ENCODE measurements at places on chromosomes 12 and 14.

GRCh38 chr14:57656853-57657252, 163.2 kb upstream of the CCDC198 start:
- DNase-seq: peak; percentile 93

GRCh38 chr14:40004871-40005500, 572.8 kb upstream of the FBXO33 start:
- no peak for DNase-seq

GRCh38 chr12:55722948-55723347, 2.8 kb downstream of the RDH5 start:
- DNase-seq: no peak

GRCh38 chr12:22287776-22288621, 46.5 kb downstream of the ST8SIA1 start:
- peak; percentile 86 for DNase-seq

GRCh38 chr14:35438910-35439713, 34.6 kb upstream of the NFKBIA start:
- DNase-seq: no peak

- DNase-seq: no peak
Observed at GRCh38 chr12:126040307-126040706, 975.1 kb downstream of the AACS start.
